ENCODE measurements at places on chromosomes 1 and 21.

GRCh38 chr1:30612536-30613065 lies 110.8 kb downstream of the MATN1 start:
- no peak for DNase-seq

DNA sequence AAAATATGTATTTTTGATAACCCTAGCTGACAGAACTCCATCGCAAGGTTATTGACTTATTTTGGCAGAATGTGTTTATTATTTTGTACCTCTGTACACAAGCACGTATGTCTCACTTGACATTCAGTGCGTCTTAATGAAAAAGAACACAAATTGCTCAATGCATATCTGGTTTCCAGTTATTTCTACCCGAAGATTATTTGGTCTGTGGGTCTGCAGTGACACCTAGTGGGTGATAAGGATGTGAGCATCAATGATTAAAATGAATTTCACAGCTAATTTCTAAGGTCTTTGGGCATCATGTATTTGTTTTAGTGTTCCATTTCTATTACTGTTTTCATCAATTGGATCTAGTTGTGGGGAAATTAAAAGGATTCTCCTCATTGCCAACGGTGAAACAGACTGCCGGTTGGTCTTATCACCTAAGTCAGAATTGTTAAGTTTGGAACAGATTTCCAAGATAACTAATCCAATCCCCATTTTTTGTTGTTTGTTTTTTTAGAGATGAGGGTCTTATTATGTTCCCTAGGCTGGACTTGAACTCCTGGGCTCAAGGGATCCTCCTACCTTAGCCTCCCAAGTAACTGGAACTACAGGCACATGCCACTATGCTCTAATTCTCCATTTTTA lies 13.9 kb downstream of the DDX20 start:
- DNase-seq: no peak

- DNase-seq: no peak
These were observed 103.9 kb upstream of the DUSP10 start for GRCh38 chr1:221845650-221846371.

DNA sequence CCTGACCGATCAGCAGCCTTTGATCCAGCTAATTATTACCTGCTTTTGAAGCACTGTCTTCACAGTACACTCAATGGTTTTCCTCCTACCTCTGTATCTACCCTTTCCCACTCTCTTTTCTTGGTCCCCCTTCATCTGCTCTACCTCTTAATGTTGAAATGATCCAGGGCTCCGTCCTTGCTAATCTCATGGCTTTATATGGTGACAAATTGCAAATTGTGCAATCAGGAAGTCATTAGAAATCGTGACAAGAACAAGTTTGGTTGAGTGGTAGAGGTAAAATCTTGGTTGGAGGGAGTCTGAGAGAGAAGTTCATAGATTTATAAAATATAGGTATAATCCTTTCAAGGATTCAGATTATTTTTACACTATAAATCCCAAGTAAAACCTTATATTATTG lies 9.6 kb upstream of the CYB5R1 start:
- no peak for DNase-seq

GRCh38 chr1:168910403-168910802 lies 181.4 kb upstream of the DPT start:
- DNase-seq: no peak

DNA sequence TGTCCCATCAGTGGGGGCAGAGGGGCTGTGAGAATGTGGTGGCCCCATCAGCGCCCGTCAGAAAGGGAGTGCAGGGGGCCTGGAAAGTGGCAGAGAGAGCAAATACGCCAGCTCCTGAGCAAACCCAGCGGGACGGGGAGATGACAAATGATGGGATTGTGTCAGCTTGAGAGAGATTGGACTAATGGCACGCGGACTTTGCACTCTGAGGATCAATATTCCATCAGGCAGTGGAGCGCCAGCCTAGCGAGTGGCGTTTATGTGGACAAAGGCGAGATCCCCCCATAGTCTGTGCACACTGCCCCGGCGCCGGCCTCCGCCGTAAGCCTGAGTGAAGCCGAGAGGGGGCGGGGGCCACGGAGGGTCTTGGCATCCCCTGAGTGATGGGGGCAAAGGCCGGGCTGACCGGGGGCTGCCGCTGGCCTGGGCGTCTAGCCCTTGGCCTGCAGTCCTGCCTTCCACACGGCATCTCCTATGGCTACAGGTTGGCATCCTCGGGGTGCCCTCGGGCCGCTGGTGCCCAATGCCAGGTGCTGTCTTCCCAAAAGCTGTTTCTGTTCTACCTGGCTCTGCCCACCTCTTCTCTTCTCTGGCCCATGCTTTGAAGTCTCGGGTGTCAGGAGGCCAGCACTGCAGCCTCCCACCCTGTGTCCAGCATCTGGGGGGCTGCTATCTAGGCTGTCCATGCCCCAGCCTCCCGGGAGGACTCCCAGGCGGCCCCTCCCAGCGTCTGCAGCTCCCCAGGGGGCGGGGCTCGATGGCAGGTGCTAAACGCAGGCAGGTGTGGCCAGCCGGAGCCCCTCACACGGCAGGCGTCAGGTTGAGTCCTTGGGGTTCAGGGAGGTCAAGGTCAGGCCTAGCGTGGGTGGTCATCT lies 46.5 kb downstream of the PRDM16 start:
- no peak for DNase-seq
